AML-193 (cell line): ENCODE measurements at places on chromosomes 5 and 9.

- DNase-seq: no peak
Measured at GRCh38 chr5:32400401-32400800, 44.1 kb downstream of the ZFR start.

DNA sequence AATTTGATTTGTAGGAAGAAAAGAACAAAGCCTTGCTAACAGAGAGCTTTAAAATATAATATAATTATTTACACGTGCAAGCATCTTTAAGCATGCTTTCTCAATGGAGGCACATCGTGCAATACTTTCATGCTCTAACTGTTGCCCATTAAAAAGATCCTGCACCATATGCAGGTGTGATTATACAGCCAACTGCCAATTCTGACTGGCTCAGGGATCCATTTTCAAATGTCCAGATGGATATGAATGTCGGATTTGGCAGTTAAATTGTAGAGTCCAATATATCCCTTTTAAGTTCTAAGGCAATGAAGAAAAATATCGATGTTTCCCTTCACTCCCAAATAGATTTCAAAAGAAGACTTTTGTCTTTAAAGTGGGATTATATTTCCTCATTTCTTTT lies 416.4 kb upstream of the CD180 start:
- no peak for DNase-seq

- no peak for DNase-seq
Measured at GRCh38 chr9:18675973-18676372, 202.0 kb downstream of the ADAMTSL1 start.

GRCh38 chr9:97923529-97924108 lies 1.3 kb upstream of the TRMO start:
- peak; percentile 73 for DNase-seq

- peak; percentile 55 for DNase-seq
Measured at GRCh38 chr5:102153003-102153759, 142.9 kb downstream of the SLCO4C1 start.

- no peak for DNase-seq
Measured at GRCh38 chr5:146632620-146633322, 116.8 kb upstream of the GPR151 start.

DNA sequence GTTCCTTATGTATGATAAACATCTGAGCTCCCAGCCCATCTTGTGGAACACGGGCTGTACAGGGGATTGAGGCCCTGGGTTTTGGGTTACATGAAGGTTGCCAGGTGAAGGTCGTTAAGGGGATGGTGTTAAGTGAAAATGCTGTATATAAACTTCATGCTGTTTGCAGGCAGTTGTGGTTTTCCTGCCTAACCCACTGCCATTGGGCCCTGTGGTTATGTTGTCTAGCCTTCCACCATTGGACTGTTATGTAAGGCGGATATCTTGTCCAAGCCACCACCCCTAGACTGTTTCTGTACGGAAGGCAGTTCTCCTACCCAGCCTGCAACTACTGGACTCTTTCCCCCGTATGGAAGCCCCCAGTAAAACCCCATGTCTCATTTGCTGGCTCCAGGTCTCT lies 246.1 kb downstream of the KIF4B start:
- DNase-seq: peak; percentile 6

DNA sequence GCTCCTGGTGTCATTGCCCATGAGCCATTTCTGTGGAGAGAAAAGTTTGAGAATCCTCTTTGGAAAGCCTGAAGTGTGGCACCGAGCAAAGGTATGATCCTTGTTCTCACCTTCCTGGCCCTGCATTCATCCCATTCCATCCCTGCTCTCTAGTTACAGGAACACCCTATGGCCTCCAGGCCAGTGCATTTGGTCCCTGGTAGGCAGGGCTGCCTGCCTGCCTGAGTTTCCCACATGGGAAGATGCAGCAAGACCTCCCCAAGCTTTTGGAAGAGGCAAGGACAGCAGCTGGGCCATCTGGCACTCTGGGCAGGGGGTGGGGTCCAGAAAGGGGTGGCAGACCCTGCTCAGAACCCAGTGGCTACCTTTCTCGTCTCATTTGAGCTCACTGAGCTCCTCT lies 24.5 kb downstream of the IGIP start:
- DNase-seq: no peak

DNA sequence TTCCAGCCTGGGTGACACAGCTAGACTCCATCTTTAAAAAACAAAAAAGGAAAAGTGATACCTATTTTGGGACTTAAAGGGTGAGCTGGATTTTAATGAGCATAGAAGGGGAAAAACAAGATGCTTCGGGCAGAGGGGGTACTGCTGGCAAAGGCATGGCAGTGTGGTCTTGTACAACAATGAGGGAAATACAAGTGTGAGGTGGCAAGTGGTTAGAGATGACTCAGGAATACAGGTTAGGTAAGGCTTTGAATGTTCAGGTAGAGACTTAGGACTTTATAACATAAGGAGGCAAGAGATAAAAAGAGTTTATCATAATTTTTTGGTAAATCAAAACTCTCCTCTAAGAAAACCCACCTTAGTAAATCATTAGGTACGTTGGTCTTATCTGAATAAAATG lies 132.9 kb downstream of the FBN2 start:
- DNase-seq: no peak

GRCh38 chr5:74233091-74233490 lies 407.4 kb downstream of the ENC1 start:
- DNase-seq: no peak

- no peak for DNase-seq
Measured at GRCh38 chr9:90926936-90927335, 125.3 kb downstream of the SYK start.

DNA sequence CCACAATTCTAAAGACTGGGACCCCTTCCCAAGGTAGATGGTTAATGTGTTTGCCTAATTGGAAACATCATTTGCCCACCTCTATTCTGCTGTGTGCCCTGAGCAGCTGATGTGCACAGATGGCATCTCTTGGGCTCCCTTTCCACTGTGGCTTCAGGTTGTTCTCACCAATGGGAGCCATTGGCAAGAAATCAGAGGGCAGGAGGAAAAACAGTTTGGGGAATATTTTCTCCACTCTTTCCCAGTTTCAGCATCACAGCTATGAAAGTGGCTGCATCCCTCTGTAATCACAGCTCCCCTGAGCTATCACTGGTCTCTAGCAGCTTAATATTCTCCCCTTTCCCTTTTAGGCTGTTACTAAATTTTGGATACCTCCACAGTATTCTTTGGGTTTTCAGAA lies 911.6 kb upstream of the SEMA6A start:
- DNase-seq: no peak

GRCh38 chr9:128937310-128938165 lies 9.9 kb downstream of the DOLK start:
- no peak for DNase-seq

DNA sequence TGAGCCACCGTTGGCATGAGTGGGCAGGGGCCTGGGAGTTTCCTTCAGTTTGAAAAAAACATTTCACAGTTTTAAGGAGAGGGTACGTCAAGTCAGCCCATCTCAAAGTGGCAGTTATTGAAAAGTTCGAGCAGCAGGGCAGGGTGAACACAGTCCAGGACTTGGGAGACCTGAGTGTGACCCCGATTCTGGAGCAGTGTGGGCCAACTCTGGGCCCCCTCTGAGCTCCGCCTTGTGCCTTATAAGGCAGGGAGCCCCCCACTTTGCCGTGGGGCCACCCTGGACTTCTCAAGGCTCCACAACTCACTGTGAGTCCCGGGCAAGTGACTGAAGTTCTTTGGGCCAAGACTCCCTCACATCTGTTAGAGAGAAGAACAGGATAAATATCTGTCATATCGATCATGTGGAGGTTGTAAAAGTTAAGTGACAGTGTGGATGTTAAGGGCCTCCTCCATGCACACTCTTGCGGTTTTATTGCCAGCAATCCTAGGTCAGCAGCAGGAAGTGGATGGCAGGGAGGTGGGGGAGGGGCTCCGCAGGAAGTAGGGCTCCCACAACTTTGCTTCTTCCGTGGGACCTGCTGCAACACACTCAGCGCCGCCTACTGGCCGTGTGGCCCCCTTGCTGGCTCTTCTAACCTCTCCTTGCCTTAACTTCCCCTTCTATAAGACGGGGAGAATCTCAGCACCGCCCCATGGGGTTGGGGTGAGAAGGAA lies 38.4 kb downstream of the HRH2 start:
- DNase-seq: peak; percentile 95

DNA sequence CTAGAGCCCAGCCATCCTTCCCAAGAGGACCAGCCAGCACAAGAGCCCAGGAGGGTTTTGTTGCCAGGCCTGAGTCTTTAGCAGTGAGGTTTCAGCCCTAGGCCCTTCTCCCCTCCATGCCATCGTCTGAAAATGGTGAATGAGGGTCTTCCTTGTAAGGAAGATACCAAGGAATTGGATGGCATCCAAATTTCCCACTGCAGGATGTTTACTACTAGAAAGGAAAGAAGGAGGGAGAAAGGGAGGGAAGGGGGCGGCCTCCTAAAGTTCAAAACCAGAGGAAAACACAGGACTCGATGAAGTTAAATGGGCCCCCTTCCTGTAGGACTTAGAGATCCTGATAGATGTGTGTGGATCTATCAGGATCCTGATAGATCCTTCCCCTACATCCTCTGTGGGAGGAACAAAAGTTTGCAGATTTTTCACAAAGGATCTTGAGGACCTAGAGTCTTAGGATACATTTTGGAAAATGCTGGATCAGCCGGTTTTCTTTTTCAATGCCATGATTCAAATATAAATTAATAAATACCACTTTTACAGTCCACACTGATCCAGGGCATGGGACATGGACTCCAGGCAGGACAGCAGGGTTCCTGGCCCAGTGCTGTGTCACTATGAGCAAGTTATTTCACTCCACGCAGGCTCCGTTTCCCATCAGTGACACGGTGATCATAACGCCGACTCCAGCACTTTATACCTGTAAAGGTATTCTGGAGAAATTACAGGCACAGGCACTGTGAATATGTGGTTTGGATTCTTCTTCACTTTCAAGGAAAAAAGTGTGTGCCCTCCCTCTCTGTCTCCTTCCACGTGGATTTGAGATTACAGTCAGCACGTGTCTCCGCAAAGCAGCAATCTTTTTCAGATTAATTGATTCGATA lies 40.9 kb downstream of the C5orf15 start:
- no peak for DNase-seq

- DNase-seq: no peak
Measured at GRCh38 chr5:108669462-108669861, 78.2 kb upstream of the FER start.

DNA sequence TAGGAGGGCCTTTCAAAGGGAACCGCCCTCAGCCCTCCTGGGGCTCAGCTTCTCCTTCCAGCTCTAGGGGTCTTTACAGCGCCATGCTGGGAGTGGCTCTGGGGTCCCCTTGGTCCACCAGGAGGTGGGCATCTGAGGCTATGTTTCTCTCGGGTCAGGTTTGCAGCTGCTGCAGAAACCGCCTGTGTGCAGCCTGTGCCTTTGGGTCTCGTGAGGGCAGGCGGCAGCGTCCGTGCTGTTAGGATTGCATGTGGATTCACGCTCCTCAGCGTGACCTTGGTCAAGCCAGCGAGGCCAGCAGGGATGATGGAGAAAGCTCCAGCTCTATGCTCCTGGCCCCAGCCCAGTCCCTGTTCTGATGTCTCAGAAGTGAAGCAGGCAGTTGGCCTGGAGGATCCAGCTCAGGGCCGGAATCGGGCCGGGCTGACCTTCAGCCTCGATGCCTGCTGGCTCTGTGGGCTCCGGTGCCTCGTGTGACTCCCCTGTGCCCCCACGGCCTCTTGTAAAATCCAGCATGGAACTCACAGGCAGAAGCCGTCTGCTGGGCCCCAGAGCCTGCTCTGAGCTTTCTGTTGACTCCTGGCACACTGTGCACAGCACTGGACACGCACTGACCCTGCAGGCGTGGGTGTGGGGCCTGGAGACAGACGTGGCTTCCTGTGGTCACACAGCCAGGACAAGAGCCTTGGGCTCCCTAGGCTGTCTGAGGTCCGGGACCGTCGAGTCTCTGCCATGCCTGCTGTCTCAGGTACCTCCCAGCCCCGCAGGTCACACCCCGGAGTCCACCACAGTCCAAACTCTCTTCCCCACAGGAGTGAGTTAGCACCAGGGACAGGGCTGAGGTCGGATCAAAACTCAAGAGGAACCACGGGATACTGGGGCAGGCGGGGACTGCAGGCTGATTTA lies 54.3 kb downstream of the TRIP13 start:
- no peak for DNase-seq

- DNase-seq: no peak
Measured at GRCh38 chr5:132979367-132979940, 16.0 kb upstream of the AFF4 start.

DNA sequence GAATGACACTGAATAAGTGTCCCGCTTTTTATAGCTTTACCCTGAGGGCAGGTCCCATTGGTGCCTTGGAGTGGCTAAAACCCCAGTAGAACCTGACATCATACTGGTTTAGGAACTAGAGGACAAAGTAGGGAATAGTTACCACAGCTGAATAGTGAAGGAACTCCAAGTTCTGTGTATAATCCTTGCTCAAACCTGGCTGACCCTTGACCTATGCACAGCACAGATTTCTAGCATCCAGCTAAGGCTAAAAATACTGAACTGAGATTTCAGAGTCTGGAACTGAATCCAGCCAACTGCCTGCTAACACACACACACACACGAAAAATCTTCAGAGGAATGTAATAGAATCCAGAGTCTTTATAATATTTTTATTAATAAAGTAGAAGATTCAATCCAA lies 50.8 kb downstream of the C5 start:
- DNase-seq: no peak

- peak; percentile 27 for DNase-seq
Measured at GRCh38 chr5:154620411-154620810, 134.8 kb upstream of the LARP1 start.

DNA sequence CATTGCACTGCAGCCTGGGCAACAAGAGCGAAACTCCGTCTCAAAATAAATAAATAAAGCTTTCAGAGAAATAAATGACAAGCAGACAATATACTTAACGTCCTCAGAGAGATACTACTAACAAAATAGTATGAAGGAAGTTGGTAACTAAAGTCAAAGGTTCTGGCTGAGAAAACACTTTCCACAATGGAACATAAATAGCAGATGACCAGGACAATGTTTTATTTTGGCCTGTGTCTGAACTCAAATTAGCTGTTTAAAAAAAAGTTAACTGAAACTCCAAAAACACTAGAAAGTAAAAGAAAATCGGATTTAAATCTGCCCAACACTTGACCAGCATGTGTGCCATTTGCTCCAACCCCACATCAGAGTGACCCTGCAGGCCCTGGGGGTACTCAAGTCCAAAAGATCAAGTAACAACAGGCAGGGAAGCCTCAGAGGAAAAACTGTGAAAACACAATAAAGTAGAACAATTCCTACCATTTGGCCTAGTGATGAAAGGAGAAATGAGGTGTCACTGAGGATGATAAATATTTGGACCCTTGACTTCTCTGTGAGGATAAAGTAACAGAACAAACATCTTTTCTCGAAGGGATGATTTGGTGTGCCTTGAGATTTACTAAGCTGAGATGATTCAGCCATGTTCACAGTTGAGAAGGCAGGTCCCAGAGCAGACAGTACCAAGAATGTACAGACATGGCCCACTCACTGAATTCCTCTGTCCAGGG lies 47.7 kb downstream of the LHFPL2 start:
- DNase-seq: no peak

GRCh38 chr5:94283093-94283492 lies 335.3 kb downstream of the KIAA0825 start:
- no peak for DNase-seq

GRCh38 chr5:158135682-158136179 lies 276.8 kb upstream of the CLINT1 start:
- no peak for DNase-seq

GRCh38 chr5:80934751-80935150 lies 25.4 kb upstream of the RASGRF2 start:
- no peak for DNase-seq

GRCh38 chr5:178234121-178234749 lies 1.6 kb upstream of the PHYKPL start:
- DNase-seq: no peak
